Activated T-helper 1 cell treated with anti-CD3 and anti-CD28 coated beads, Interleukin-12 subunit alpha, Interleukin-12 subunit beta, Interleukin-2, Interleukin-4 antibody, amounts not matched to agents 30 ng/mL and 10 ng/mL and 1 ng/mL, durations not matched to agents 14 hours and 24 hours and 36 hours (primary cell): ENCODE measurements at places on chromosomes 3 and 15. TPM values are rescaled to one million over a fixed set of nuclear protein-coding genes. Genes with fewer than 3 reads are reported as not detected.
A peak's percentile ranks its signal among the peaks of the same experiment; 100 is the strongest.

Gene SLC28A1
- not detected in 2 replicates for total RNA-seq

Gene CAND2
- 0.29 TPM in 2 replicates for total RNA-seq

Gene SLC38A3
- not detected in 2 replicates for total RNA-seq

Gene A4GNT
- not detected in 2 replicates for total RNA-seq

Gene SLTM
- total RNA-seq, result 142 and 143 TPM in 2 replicates

Gene IFT122
- 10.0 and 14.7 TPM in 2 replicates for total RNA-seq

Gene ALAS1
- 105 and 110 TPM in 2 replicates for total RNA-seq

Gene PRSS50
- not detected in 2 replicates for total RNA-seq

Gene CCR4
- 110 and 115 TPM in 2 replicates for total RNA-seq

Gene RNF168
- total RNA-seq, result 32.1 and 32.8 TPM in 2 replicates

Gene GABRG3
- not detected in 2 replicates for total RNA-seq

Gene NTRK3
- 0.24 and 0.29 TPM in 2 replicates for total RNA-seq

Gene BBX
- 38.1 and 45.1 TPM in 2 replicates for total RNA-seq

Gene ETFA
- total RNA-seq, result 129 and 133 TPM in 2 replicates

Gene LYZL4
- not detected in 2 replicates for total RNA-seq

Gene SEMA6D
- total RNA-seq, result not detected in 2 replicates

DNA sequence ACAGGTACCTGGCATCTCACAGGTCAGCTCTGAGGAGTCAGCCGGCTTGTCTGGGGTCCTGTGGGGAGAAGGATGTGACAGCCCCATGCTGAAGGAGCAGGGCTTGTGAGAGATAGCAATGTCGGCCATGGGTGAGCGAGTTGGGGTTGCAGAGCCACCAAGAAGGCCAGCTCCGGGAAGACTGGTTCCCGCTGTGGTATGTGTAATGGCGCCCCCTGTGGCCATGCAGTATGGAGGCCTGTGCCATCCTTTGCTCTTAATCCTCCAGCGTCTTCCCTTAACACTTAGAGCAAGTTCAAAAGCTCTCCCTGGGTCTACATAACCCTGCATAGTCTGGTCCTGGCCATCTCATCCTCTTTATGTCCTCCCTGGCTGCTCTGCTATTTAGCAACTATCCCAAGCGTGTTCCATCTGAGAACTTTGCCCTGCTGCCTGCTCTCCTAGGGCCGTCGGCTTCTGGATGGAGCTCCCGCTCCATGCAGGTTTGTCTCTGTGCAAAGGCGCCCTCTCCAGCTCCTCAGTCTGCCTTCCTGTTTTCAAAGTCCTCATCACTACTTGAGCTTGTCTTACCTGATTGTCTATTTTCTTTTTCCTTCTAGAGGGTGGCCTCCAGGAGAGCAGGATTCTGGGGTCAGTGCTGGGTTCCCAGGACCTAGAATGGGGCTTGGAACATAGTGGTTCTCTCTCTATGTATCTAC is 40.8 kb upstream of the IQCF6 start:
- DNase-seq, result no peak

- no peak for DNase-seq
These were observed 275.5 kb upstream of the AZI2 start for GRCh38 chr3:28624084-28624483.

DNA sequence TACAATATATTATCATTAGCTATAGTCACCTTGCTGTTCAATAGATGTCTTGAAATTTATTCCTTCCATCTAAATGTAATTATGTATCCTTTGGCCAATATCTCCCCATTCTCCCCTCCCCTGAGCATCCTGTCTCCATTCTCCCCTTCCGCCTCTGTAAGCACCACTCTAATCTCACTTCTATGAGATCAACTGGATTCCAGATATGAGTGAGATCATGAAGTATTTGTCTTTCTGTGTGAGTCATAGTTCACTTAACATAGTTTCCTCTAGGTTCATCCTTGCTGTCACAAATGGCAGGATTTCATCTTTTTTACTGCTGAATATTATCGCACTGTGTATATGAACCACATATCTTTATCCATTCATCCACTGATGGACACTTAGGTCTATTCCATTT is 148.8 kb upstream of the NDN start:
- DNase-seq, result no peak

- no peak for DNase-seq
These were observed 790 bp downstream of the LAMP3 start for GRCh38 chr3:183161552-183162336.

GRCh38 chr3:46664971-46665762 is 28.3 kb downstream of the ALS2CL start:
- no peak for DNase-seq

- no peak for DNase-seq
These were observed 37.8 kb downstream of the ABHD2 start for GRCh38 chr15:89126009-89126408.

DNA sequence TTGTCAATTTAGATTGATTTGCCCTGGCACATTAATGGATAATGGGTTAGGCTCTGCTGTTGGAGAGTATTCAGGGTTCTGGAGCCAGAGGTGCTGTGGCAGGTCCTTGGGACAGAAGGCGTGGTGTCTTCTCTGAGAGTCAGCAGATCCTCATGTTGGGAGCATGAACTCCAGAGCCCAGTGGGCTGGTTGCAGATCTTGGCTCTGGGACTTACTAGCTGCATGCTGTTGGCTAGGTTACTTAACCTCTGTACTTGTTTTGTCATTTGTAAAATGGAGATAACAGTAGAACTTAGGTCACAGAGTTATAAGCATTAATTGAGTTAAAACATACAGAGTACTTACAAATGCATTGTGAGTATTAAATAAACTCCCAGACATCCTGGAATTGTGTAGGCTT is 77.6 kb downstream of the CCK start:
- no peak for DNase-seq

DNA sequence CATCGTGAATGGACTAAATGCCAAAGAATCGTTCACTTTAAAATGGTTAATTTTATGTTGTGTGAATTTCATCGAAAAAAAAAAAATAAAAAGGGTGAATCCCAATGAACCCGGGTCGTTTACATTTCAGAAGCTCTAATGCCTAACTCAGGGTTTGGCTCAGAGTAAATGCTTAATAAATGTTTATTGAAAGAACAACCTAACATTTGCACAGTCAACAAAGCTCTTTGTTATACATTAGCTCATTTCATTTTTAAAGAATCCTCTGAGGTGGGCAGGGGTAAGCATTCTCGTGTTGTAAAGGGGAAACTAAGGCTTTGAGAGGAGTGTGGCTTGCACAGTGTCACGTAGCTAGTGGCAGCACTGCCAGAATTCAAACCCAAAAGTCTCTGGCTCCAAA is 109.5 kb downstream of the RPLP1 start:
- no peak for DNase-seq

- no peak for DNase-seq
These were observed 67.4 kb upstream of the FNDC3B start for GRCh38 chr3:171971919-171972514.

GRCh38 chr3:57709559-57709958 is 16.7 kb upstream of the DENND6A start:
- no peak for DNase-seq

DNA sequence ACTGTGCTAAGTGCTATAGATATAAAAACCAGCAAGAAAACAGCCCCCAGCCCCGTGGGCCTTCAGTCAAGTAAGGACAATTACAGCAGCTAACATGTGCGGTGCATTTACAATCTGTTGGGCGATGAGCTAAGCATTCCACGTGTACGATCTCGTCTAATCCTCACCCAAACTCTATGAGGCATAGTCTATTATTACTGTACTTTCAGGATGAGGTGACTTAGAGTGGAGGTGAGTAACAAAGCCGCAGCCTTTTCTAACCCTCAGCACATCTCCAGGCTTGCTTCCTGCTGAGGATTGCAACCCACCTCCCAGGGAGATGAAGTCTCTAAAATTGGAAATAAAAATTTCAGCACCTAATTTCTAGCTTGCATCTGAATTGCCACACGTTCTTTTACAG is 53.2 kb upstream of the MCF2L2 start:
- DNase-seq, result no peak

GRCh38 chr15:40782609-40783227 is 12.9 kb downstream of the C15orf62 start:
- DNase-seq, result peak; percentile 74

DNA sequence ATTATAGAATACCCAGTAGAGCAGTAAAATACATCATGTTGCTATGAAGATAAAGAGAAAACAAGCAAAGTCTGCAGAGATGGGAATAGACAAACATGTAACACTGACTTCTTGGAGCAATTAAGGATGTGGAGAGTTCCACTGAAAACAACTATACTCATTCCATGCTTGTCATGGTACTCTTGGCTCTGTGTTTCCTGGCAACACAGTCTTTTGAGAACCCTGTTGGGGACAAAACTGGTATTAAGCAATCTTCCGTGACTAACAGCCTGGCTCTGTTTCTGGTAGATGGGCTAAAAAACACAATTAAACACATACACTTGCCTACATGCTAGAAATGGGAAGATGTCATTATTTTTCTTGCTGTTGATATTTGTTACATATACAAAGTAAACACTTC is 1212.3 kb upstream of the GBE1 start:
- no peak for DNase-seq

DNA sequence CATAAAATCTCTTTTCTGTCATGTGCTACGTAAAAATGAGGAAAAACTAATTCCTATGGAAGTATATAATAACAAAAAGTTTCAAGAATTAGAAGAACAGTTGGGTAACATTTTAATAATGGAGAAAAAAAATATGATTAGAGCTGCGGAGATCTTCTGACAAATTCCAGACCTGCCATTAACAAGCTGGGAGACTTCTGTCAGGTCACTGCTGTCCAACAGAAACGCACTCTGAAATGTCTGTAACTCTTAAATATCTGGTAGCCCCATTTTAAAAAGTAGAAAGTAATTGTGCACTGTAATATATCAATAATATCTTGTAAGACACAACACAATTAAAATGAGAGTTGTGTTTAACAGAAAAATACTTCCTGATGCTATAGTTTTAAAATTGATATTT is 15.7 kb downstream of the GOLIM4 start:
- DNase-seq, result no peak

- no peak for DNase-seq
These were observed 14.4 kb upstream of the CCDC39 start for GRCh38 chr3:180693656-180694055.

- no peak for DNase-seq
These were observed 77.4 kb downstream of the SEC22A start for GRCh38 chr3:123279121-123279520.

DNA sequence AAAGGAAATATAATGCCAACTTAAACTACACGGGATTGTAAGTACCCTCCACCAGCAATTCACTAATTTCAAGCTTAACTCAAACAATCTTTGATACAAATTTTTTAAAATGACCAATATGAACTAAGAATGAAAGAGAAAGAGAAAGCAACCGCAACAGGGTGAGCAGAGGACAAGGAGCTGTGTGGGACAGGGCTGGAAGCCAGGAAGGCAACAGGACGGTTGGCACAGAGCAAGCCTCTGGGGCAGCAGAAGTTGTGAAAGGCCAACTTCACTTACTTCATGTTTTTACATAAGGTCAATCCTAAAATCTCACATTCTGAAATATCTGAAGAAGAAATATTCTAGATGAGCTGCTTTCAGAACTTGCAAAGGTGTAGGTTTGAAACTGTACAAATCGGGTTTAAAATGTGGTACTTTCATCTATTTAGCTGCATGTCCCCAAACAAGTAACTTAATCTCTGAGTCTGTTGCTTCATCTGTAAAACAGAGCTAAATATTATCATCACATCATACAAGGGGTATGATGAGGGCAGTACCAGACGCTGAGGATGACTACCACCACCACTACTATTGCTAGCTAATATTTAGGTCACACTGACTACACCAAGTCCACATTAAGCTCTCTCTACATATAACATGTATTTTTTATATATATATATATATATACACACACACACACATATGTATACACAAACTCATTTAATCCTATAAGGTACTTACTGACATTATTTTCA is 101.7 kb downstream of the IGSF11 start:
- no peak for DNase-seq

GRCh38 chr15:76057332-76058000 is 2.3 kb upstream of the TMEM266 start:
- no peak for DNase-seq

DNA sequence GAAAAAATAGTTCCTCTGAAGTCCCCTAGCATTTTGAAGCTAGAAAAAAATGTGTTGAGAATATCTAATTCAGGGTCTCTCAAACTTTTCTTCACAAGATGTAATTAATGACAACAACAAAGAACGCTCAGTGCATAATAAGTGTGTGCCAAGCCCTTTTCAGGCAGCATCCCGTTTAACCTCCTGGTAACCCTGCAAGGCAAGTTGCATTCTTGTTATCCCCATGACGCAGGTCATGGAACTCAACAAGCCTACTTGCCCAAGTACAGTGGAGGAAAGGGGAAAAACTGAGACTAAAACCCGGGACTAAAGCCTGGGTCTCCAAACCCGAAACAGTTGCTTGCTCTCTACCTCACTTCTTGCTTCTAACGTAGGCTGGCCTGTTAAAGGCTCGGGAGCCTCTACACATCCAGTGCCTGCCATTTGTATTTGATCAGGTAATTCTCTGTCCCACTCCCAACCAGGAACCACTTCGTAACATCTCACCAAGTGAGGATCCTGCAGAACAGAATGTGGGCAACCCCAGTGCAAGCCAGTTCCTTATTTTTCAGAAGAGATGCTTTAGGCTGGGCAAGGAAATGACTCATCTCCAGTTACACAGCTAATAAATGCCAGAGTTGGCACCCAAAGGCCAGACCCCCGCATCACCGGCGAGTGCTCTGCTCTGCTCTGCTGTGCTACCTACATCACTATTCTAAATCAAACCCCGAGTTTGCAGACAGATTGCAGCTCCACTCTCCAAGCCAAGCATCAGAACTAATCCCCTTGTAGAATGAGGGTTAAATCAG is 28.3 kb downstream of the LMCD1 start:
- no peak for DNase-seq

- no peak for DNase-seq
These were observed 207.5 kb downstream of the ZNF385D start for GRCh38 chr3:21543380-21544075.

GRCh38 chr15:51709031-51709430 is 27.7 kb downstream of the SCG3 start:
- DNase-seq, result no peak

DNA sequence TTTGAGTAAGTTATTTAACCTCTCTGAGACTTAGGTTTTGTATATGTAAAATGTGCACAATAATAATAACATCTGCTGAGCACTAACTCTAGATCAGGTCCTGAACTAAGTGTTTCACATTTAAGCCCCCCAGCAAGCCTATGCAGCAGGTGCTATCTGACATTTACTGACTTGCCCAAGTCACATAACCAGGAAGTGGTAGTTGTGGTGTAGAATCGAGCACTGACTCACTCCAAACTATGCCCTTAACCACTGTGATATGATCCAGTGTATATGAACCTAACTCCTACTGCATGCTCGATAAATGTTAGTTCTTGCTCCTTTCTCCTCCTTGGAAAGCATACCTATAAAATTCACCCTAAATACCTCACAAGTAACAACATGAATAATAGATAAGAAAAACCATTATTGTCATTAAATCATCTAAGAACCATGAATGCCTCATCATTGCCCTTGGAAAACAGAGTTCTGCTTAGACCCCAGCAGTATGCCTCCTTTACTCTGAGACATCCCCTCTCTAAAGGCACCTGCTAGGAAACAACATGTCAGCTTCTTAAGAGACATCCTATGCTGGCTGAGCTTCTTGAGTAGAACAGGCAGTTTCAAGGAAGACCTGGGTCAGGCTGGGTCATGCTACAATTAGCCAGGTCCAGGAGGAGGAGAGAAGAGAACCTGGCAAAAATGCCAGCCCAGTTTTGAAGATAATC is 3.0 kb upstream of the SHC4 start:
- peak; percentile 41 for DNase-seq
